ENCODE measurements at places on chromosomes 6 and 20. TPM values are rescaled to one million over a fixed set of nuclear protein-coding genes. Genes with fewer than 3 reads are reported as not detected.

DNA sequence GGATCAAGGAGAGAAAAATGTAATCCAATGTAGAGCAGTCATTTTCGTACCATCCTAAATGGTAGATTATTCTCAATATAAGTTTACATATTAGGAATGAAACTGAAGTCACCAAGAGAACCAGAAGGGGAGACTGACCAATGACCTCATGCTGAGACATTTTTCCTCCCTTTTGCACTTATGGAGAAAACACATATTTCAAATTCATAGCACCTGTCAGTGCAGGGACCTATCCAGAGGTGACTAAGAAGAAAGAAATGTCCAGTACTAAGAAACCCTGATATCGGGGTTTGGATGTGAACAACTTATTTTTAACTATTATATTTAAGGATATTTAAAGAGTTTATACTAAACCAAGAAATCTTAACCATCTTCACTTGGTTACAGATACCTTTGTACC lies 16.6 kb upstream of the LYRM2 start:
- no peak overlapping the region for H3K4me3 ChIP-seq
- no peak overlapping the region for H3K27ac ChIP-seq
- H3K36me3 ChIP-seq = peaks cover 9% of the 10 kb centered on the region
- H3K27me3 ChIP-seq = no peaks in the 10 kb centered on the region
- DNase-seq = no peak

DNA sequence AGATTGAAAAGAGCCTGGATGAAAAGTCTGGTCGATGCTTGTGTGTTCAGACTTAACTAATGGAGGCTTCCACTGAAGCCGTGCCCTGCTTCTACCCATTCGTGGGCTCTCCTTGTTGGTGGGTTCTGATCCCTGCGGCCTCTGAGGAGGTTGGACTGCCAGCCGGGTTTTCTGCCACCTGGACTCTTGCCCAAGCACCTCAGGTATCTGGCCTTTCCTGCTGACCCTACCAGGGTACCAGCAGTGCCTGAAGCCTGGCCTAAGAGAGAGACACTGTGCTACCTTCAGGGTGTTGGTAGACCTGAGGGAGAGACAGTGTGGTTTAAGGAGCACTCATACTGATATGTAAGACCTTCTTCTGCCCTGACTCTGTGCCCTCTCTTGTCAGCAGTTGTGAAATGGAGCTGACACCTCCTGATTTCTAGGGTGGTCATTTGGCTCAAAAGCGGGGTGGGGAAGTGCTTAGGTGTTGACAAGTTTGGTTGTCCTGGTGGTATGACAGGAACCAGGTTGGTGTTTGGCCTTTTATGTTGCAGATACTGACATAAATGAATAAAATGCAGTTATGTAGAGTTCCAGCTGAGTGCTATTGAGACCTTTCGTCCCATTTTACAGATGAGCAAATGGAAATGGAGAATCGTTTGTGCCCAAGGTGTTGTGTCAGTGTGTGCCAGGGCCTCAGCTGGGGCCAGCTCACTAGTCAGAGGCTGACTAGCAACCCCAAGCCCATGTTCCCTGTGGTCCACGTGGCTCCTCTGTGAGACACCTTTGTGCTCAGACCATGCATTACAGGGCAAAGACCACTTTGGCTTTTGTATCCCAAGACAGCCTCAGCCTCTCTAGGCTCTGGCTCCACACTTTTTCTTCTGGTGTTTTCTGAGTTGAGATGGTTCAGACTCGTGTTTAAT lies 3.1 kb downstream of the PLCG1 start:
- no peak for DNase-seq
- H3K4me1 ChIP-seq = peaks cover 70% of the 10 kb centered on the region
- H3K4me3 ChIP-seq = peak overlapping the region; percentile 85

DNA sequence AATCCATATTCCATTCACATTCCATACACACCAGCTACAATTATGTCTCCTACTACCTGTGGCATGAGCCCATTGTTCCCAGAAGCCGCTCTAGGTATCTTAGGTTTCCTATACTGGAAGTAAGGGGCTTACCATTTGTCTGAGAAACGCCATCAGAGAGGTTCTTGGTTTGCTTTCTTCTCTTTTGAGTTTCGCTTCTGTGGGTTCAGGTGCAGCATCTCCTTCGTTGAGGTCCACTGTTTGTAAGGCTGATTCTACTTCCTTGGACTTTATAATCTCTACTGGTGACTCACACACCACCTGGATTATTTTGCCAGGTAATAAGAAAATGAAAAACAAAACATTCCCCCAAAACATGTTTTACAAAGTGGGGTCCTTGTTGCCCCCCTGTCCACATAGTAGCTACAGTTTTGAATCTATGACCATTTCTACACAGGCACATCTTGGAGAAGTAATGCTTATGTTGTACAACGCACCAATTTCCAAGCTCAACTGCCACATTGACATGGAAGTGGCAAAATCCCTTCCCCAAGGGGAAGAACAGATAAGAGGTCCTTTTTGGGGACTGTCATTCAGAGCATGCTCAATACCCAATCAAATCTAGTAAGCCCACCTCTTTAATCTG lies 103.5 kb downstream of the BCAS1 start:
- DNase-seq = no peak
- H3K27me3 ChIP-seq = peaks cover 3% of the 10 kb centered on the region
- H3K4me1 ChIP-seq = no peaks in the 10 kb centered on the region
- no peak overlapping the region for H3K27ac ChIP-seq

The MAN1A1 gene
- 22.6 TPM for total RNA-seq

GRCh38 chr6:81693266-81693665 lies 59.2 kb downstream of the TENT5A start:
- no peak overlapping the region for H3K27ac ChIP-seq
- no peaks in the 10 kb centered on the region for H3K27me3 ChIP-seq
- H3K4me3 ChIP-seq = no peak overlapping the region
- peaks cover 4% of the 10 kb centered on the region for H3K4me1 ChIP-seq
- DNase-seq = no peak

The SLC16A10 gene
- 12.0 TPM for total RNA-seq

DNA sequence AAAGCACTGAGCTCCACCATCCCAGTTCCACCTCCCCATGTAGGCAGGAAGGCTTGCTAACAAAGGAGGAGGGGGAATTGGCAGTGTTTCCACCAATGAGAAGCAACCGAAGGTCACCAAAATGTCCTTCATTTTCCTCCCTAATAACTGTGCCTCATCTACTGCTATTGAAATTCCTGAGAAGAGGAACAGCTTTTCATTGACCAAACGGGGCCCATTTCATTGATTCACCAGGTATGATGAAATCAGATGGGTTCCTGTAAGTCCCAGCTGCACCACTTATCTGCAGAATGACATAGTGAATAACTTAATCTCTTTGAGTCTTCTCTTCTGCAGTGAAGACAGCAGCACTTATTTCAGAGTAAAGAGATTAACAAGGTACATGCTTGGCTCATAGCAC lies 17.3 kb downstream of the TREM1 start:
- H3K27me3 ChIP-seq = no peaks in the 10 kb centered on the region
- H3K4me1 ChIP-seq = peaks cover 6% of the 10 kb centered on the region
- H3K4me3 ChIP-seq = no peak overlapping the region
- no peak for DNase-seq
- no peak overlapping the region for H3K27ac ChIP-seq

DNA sequence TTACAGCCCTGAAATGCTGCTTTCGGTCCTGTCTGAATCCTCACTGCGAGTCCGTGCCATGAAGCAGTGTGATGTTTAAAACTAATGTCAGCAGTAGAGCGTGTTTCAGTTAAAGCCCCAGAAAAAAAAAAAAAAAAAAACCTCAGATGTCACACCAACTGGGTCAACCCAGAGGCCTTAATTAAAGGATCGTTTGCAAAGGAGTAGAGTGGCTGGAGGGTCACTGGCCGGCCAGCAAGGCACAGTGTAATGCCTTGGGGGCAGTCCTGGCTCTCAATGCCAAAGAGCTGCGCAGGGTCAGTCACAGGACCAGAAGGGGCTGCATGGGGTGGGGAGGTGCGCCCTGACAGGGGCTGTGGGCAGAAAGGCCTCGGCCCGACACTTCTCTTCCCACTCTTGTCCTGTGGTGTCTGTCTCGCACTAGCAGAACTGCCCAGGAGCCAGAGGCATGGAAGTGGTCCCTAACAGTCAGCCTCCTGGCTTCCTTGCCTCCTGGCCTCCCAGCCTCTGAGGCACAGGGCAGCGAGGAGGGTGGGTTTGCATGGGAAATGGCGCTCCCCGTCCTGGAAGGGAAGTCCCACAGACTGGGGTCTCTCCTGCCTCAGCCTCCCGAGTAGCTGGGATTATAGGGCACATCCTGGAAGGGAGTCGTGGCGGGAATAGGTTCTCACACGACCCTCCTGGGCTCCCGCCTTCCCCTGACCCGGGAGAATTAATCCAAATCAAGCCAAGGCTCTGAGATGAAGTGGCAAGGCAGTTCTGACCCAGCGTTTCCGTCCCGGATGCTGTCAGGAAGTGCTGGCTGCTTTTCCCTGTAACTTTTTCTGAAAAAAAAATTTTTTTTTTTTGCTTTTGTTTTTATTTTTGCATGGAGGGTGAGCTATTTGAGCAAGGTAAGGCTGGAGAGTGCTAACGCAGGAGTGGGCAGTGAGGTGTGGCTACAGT lies 53.7 kb upstream of the MPC1 start:
- peaks cover 16% of the 10 kb centered on the region for H3K4me1 ChIP-seq
- H3K4me3 ChIP-seq = no peak overlapping the region
- DNase-seq = no peak
- no peak overlapping the region for H3K27ac ChIP-seq

GRCh38 chr6:120556491-120556890 lies 777.8 kb downstream of the TBC1D32 start:
- no peak for DNase-seq
- H3K4me3 ChIP-seq = no peak overlapping the region
- H3K4me1 ChIP-seq = no peaks in the 10 kb centered on the region
- no peak overlapping the region for H3K27ac ChIP-seq

DNA sequence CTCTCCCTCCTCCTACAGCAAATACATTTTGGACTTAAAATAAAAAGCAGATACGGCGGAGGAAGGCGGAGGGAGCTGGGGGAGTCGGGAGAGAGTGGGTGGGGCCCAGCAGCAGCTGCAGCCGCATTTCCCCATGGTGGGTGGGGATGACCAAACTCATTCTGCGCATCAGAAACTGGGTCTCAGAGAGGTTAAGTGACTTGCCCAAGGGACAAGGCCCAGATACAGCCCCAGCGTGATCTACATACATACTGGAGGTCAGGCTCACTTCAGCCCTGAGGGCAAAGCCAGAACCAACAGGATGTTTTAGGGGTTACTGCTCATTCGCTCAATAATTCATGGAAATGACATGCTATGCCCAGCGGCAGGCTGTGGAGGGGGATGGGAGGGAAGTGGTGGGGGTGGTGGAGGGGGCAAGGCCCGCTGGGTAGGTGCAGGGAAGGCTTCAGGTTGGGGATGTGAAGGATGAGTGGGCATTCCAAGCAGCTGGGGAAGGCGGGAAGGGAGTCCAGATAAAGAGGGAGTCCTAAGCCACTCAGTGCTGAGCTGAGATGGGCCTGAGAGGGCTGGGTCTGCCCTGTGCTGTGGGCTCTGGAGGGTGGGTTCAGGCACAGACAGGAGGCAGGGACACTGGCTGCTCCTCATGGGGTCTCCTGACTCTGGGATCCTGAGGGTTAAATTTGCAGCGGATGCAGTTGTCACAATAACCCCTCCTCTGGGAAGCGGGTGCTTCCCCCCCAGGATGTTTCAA lies 31.0 kb downstream of the DLGAP4 start:
- peaks cover 5% of the 10 kb centered on the region for H3K4me1 ChIP-seq
- no peaks in the 10 kb centered on the region for H3K36me3 ChIP-seq
- H3K4me3 ChIP-seq = no peak overlapping the region

DNA sequence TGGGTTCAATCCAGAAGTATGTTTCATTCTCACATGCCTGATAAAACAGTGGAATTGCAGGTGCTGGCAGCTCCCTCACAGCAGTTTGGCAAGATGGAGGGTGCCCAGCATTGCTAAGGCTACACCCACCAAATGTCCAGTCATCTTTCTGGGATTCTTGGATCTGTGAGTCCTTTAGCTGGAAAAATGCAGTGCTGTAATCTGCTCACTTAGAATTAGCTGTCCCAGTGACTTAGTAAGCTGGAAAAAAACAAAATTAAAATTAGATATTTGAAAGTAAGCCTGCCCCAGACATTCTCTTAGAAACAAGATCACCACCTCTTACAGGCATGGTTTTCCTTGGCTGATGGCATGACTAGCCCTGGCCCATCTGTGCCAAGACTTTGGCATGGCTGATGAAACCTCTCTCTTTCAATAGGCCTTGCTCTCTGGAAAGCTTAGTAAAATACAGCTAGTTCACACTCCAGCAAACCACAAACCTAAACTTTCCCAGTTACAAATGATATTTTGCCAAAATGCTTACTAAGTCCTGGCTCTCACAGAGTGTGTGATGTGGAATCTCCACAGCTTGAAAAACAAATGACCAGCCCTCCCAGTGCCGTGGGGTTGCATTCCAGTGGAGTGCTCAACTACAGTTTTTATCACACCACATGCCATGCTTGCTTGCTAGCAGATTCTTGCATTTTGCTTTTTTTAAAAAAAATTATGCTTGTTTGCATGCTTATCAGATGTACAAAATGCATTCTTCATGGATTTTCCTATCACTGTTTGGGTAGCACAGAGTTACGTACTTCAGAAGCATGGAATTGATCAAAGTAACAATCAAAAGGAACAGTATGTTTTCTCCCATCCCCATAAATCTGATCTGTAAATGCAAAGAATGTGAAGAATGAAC lies 261.5 kb downstream of the EYA4 start:
- DNase-seq = no peak
- no peaks in the 10 kb centered on the region for H3K4me1 ChIP-seq
- H3K27me3 ChIP-seq = peaks cover 7% of the 10 kb centered on the region
- H3K36me3 ChIP-seq = no peaks in the 10 kb centered on the region
- H3K4me3 ChIP-seq = no peak overlapping the region
- no peak overlapping the region for H3K27ac ChIP-seq

DNA sequence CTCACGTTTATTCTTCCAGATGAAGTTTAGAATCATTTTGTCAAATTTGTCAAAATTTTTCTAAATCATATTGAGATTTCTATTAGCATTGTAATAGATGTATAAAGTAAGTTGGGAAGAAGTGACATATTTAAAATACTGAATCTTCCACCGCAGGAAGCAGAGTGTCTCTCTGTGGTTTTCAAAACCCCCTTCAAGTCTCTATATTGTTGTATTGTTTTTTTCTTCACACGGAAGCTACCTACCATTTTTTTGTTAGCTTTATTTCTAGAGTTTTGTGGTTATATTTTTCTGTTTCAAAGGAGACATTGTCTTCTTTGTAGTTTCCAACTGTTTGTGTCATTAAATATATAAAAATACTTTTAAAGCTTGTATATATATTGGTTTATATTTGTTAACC lies 188.6 kb downstream of the ZDHHC14 start:
- peak overlapping the region; percentile 20 for H3K27ac ChIP-seq
- H3K36me3 ChIP-seq = peaks cover under 1% of the 10 kb centered on the region
- no peaks in the 10 kb centered on the region for H3K27me3 ChIP-seq
- peaks cover 27% of the 10 kb centered on the region for H3K4me1 ChIP-seq
- DNase-seq = no peak

- no peak overlapping the region for H3K4me3 ChIP-seq
- no peaks in the 10 kb centered on the region for H3K36me3 ChIP-seq
- H3K27me3 ChIP-seq = peaks cover 26% of the 10 kb centered on the region
- peaks cover 21% of the 10 kb centered on the region for H3K4me1 ChIP-seq
- H3K27ac ChIP-seq = no peak overlapping the region
- DNase-seq = peak; percentile 31
These were observed 45.6 kb upstream of the RAB23 start for GRCh38 chr6:57267586-57268293.

The DOK5 gene
- total RNA-seq = 3.9 TPM

The CST4 gene
- total RNA-seq = not detected

The SLC17A2 gene
- not detected for total RNA-seq

The WASF1 gene
- 5.3 TPM for total RNA-seq

- H3K27ac ChIP-seq = no peak overlapping the region
- no peaks in the 10 kb centered on the region for H3K36me3 ChIP-seq
- H3K4me1 ChIP-seq = no peaks in the 10 kb centered on the region
These were observed 67.9 kb downstream of the PSMB1 start for GRCh38 chr6:170485159-170485558.

- H3K27me3 ChIP-seq = no peaks in the 10 kb centered on the region
- H3K36me3 ChIP-seq = no peaks in the 10 kb centered on the region
- no peak overlapping the region for H3K27ac ChIP-seq
- H3K4me1 ChIP-seq = peaks cover 5% of the 10 kb centered on the region
These were observed 39.6 kb downstream of the ANKS1A start for GRCh38 chr6:34928695-34929094.

The GSTA1 gene
- total RNA-seq = not detected
